NCI-H524 treated with DMSO at 0.1 percent for 48 hours (cell line): ENCODE measurements at places on chromosomes 12 and 14.

DNA sequence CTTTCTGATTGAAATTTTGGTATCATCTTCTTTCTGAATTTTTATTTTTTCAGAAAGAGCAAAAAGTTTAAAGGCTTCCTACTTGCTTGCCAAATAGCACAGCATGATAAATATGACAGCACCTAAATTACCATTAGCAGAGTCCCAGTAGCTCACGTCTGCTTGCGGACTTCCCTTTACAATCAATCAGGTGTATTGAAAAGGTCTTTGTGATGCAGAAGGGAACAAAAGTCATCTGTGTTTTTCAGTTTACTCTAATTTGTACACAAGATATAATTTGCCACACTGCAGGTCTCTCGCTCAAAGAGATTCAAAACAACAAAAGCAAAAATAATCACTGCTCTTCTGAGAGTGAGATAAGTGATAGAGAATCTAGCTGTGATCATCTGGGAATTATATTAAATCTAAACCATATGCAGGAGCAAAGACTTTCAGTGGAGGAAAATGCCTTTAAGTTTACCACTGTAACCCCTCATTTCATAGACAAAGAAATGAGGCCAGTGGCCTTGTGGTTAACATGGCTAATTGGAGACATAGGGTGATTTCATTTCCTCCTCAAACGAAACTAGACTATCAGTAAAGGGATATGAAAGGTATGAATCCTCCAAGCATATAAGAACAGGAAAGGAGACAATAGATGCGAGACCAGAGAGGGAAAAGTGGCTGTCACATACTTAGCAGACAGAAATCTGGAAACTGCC is 240.8 kb upstream of the TMPO start:
- DNase-seq, result no peak

DNA sequence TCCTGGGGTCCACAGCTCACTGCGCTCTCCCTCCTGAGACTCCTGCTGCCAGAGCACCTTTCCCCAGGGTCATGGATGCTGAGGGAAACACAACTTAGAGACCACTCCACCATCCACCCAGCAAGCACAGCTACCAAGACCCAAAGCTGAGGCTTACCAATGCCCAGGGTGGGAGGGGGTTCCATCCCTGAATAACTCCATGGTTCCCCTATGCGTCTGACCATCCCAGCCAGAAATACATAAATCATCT is 36.3 kb downstream of the DAD1 start:
- no peak for DNase-seq

- DNase-seq, result no peak
Measured at GRCh38 chr14:92439537-92440344, 73.8 kb upstream of the RIN3 start.

DNA sequence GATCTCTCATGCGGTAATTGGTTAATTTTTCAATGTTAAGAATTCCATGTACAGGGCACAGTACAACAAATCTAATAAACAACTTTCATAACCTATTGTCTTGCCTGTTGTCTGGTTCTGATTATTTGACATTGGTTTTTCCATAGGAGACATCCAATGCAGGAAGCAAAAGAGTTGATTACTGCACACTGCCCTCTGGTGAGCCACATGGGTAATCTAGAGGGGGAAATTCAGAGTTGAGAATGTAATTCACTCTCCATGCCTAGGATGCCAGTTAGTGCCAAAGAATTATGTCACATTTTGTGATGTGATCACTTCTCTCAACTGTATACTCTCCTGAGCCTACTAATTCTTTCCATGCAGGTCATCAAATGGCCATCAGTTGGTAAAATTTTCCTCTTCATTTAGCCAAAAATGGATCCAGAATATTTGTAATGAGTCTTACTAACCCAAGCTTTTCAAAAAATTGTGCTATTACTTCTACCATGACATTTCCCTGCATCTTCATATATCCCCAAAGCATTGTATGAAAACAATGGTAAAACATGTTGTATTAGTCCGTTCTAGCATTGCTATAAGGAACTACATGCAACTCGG is 17.7 kb upstream of the CCDC91 start:
- DNase-seq, result no peak

DNA sequence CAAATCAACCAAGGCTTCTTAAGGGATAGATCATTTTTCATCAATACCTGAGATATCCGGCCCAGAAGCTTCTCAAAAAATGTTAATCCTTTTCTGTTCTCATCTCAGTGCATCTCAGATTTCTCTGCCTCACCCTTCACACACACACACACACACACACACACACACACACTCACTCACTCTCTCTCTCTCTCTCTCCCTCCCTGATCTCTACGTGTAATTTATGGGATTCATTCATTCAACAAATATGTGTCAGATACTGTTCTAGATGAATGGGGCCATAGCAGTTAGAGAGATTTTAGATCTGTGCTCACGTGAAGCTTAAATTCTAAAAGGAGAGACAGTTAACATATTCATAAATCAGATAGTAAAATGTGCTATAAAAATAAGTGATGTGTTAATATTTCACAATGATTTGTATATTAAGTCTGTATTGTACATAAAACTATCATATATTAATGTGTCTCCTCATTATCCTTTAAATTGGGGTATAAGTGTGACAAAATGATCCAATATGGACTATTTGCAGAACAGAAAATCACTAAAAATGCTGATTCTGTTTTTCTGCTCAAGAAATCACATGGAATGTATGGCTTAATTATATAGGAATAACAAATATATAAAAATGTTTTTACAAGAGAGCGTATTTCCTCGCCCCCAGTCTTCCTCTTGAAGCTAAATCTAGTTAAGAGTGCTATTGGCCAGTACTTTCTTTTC is 7.3 kb upstream of the FRMD6 start:
- no peak for DNase-seq

GRCh38 chr12:78062786-78063185 is 232.1 kb downstream of the NAV3 start:
- no peak for DNase-seq
